ENCODE measurements at places on chromosomes 3 and 15. TPM values are rescaled to one million over a fixed set of nuclear protein-coding genes. Genes with fewer than 3 reads are reported as not detected.

DNA sequence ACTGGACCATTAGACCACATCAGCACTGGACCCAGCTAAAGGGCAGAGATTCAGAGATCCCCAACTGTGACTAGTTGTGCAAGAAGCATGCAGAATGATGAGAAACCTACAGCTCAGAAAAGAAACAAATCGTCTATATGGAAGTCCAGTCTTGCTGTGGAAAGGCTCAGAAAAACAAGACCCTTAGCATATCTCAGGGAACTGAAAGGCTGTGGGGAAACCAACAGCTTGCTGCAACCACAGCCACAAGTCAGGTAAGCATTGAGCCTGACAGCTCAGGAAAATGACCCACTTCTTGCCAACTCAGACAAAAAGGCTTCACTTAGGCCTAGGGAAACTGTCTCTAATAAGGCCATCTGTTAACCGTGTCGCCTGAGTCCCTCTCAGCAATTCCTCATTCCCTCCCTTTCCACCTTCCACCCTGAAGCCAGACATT, 145.6 kb downstream of the LSAMP start:
- H3K4me3 ChIP-seq = no peak overlapping the region
- H3K27me3 ChIP-seq = no peaks in the 10 kb centered on the region
- no peaks in the 10 kb centered on the region for H3K4me1 ChIP-seq
- no peak for DNase-seq
- no peak overlapping the region for H3K27ac ChIP-seq
- no peaks in the 10 kb centered on the region for H3K36me3 ChIP-seq

GRCh38 chr15:84016371-84016770, 219.2 kb upstream of the GOLGA6L4 start:
- H3K36me3 ChIP-seq = no peaks in the 10 kb centered on the region
- H3K4me1 ChIP-seq = no peaks in the 10 kb centered on the region
- H3K27me3 ChIP-seq = no peaks in the 10 kb centered on the region

CADM2 gene
- total RNA-seq = 9.0 TPM

- no peaks in the 10 kb centered on the region for H3K27me3 ChIP-seq
- no peak overlapping the region for H3K4me3 ChIP-seq
- no peak for DNase-seq
- peaks cover 29% of the 10 kb centered on the region for H3K4me1 ChIP-seq
Observed at GRCh38 chr3:46472736-46473135, 8.0 kb upstream of the LTF start.

DNA sequence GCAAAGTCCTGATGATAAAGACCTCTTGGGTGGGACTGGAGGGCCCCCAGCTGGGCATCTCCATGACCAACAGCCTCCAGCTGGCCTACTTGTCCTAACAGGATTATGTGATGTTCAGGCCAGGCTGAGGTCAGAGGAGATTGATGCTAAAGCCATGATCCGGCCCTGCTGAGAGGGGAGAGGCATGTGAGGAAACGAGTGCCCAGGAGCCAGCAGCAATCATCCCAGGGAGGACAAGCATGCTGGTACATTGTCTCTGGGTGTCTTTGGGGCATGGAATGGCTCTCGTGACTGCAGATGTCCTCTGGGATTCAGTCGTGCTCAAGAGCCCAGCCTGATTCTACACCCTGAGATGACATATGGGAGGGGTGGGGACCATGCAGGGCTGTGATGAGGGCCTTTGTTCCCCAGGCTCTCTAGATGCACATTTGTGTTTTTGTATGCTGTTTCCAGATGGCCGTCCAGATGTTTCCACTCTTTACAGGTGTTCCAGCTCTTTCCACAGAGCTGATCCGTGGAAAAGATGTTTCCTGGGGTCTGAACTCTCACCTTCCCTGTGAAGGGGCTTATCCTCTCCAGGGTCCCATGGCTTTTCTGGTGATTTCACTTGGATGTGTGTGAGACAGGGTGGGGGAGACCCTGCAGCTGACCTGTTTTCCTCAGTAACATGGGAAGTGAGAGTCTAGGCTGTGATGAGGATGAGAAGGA, 20.2 kb downstream of the SLC24A1 start:
- no peak for DNase-seq
- H3K27ac ChIP-seq = no peak overlapping the region
- H3K4me1 ChIP-seq = no peaks in the 10 kb centered on the region
- H3K4me3 ChIP-seq = no peak overlapping the region

GRCh38 chr3:11591002-11591355, 52.7 kb downstream of the VGLL4 start:
- no peak overlapping the region for H3K4me3 ChIP-seq
- peak overlapping the region; percentile 74 for H3K27ac ChIP-seq
- peaks cover 75% of the 10 kb centered on the region for H3K4me1 ChIP-seq
- DNase-seq = no peak
- H3K36me3 ChIP-seq = no peaks in the 10 kb centered on the region
- H3K27me3 ChIP-seq = no peaks in the 10 kb centered on the region

DNA sequence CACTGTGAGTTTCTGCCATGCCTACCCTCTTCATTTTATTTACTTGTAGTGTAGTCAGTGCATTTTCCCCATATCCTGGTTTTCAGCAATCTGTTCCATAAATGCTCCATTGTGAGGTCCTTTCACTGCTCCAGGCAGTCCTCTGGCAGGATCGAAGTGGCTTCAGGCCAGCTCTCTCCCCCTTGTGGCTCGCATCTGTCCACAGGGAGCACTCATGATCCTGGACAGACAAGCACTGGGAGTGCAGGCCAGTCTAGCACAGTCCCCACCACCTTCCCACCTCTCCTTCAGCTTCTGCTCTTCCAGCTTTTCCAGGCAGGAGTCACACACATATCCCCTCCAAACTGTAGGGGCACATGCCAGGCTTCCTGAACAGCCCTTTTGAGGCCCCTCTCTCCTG, 173.6 kb downstream of the PPM1L start:
- H3K27me3 ChIP-seq = no peaks in the 10 kb centered on the region
- H3K4me1 ChIP-seq = peaks cover 17% of the 10 kb centered on the region
- H3K4me3 ChIP-seq = no peak overlapping the region
- H3K36me3 ChIP-seq = no peaks in the 10 kb centered on the region

DNA sequence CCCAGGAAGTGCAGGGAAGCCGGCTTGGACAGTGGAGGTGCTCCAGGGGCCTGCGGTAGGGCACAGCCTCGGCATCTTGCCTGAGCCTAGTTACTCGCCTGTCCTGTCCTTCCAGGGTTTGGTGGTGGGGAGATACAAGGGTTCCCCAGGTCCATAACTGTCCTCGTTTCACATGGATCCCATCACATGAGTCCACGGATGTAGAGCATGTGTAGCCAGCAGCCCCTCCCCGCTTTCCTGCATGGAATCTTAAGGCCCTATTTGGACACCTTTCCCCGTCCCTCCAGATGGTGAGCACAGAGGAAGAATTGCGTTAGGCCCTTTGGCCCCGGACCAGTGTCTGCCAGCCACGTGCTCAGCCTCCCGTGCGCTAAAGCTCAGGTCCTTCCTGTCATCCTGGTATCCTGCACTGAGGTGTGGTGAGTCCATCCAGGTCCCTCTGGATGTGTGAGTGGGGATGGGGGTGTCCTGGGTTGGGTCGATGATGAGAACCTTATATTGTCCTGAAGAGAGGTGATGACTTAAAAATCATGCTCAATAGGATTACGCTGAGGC, 230.4 kb downstream of the SNRPN start:
- no peak overlapping the region for H3K4me3 ChIP-seq
- H3K36me3 ChIP-seq = no peaks in the 10 kb centered on the region
- H3K4me1 ChIP-seq = no peaks in the 10 kb centered on the region
- H3K27ac ChIP-seq = no peak overlapping the region
- no peaks in the 10 kb centered on the region for H3K27me3 ChIP-seq
- DNase-seq = no peak

DNA sequence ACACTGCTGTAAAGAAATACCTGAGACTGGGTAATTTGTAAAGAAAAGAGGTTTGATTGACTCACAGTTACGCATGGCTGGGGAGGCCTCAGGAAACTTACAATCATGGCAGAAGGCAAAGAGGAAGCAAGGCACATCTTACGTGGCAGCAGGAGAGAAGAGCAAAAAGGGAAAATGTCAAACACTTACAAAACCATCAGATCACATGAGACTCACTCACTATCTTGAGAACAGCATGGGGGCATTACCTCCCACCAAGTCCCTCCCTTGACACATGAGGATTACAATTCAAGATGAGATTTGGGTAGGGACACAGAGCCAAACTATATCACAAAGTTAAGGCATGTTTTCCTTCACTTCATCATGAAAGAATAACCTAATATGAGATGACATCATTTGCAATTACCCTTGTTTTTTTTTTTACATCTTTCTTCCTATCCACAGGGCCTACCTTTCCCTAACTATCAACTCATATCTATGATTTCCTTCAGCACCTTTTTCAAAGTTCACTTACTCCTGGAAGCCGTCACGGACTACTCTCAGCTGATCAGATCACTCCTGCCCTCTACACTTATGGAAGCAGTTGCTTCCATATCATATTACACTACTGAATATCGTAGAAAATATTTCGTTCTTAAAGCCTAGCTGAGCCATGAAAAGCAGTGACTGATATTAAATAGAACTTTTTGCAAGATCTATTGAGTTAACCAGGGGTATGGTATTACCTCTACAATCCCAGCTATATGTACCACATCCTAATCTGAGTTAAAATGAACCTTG, 25.5 kb upstream of the ATP8B4 start:
- no peak overlapping the region for H3K4me3 ChIP-seq
- no peaks in the 10 kb centered on the region for H3K4me1 ChIP-seq
- no peak for DNase-seq

DNA sequence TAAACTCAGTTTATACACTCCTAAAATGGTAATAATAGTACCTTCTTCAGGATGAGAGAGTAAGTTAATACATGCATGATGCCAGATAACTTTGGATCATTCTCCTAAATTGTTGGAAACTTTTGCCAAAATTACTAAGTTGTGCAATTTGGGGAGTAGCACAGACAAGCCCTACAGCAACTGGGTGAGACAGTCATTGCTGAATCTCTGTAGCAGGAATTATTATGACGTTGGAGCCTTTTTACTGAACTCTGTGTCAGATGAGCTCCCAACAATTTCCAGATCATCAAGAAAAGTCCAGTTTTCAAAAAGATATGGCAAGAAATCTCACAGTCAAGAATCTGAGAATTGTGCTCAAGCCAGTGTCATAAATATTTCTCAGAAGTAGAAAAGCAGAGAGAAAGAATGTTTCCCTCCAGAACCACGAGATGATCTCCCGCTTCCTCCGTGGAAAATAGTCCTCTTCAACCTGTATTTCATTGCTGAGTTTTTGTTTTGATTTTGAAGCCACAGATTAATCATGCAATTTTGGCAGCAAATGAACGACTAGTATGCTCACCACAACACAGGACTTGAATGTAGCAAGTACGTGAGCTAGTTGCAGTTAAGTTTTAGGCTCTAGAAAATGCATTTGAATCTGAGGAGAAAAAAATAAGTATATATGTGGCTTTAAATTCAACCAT, 485.4 kb downstream of the CNTN6 start:
- no peak overlapping the region for H3K4me3 ChIP-seq
- H3K27me3 ChIP-seq = no peaks in the 10 kb centered on the region
- no peaks in the 10 kb centered on the region for H3K36me3 ChIP-seq
- H3K4me1 ChIP-seq = no peaks in the 10 kb centered on the region

MEX3B gene
- total RNA-seq = 2.4 TPM

DAZL gene
- total RNA-seq = not detected

GRCh38 chr15:31149088-31149505, 47.6 kb upstream of the TRPM1 start:
- H3K4me1 ChIP-seq = no peaks in the 10 kb centered on the region
- no peaks in the 10 kb centered on the region for H3K36me3 ChIP-seq
- H3K27ac ChIP-seq = no peak overlapping the region
- no peaks in the 10 kb centered on the region for H3K27me3 ChIP-seq

DNA sequence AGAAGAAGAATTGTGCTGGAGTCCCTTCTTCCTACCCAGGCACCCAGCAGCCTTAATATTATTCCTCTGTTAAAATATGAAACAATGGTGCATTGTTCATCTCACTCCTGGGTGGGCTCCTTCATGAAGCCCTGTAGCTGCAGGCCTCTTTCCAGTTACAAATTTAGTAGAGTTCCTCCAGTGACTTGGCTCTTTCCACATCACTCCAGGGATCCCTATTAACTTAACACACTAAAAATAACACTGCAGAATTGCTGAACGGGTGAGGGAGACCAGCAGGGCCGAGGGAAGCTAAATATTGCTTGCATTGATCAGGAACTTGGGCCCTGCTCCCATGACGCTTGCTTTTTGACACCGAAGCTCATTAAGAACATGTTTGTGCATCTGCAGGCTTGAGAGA, 142.3 kb downstream of the PDCD6IP start:
- H3K4me1 ChIP-seq = no peaks in the 10 kb centered on the region
- no peaks in the 10 kb centered on the region for H3K27me3 ChIP-seq
- no peak overlapping the region for H3K4me3 ChIP-seq
- no peak overlapping the region for H3K27ac ChIP-seq
- no peak for DNase-seq
- H3K36me3 ChIP-seq = no peaks in the 10 kb centered on the region

DNA sequence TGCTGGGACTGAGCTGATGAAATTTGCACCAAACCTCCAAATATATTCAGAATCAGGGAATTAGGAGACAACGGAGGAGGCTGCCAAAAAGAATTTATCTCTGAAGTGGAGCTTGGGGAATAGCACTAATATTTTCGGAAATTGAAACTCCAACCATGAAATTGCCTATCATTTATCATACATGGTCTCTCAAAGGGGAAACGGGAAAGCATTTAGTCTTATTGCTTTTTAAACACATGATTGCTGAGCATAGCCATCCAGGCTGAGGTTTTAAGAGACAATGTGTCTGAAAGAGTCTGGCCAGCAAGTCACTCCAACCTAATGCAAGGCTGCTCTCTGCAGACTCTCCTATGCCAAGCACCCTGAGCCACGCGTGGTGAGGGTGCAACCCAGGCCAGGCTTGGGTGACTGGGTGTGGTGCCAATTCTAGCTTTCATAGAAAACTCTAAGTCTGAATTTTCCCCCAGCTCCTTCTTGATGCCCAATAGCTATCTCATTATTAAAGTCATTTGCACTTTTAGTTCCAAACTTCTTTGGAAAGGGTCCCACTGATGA, 200.2 kb downstream of the RPLP1 start:
- H3K4me3 ChIP-seq = no peak overlapping the region
- H3K36me3 ChIP-seq = no peaks in the 10 kb centered on the region
- H3K27ac ChIP-seq = no peak overlapping the region

- H3K4me3 ChIP-seq = no peak overlapping the region
- no peaks in the 10 kb centered on the region for H3K36me3 ChIP-seq
- H3K4me1 ChIP-seq = no peaks in the 10 kb centered on the region
Observed at GRCh38 chr3:103170651-103171050, 735.8 kb downstream of the ZPLD1 start.

GRCh38 chr3:184040010-184040409, 8.5 kb downstream of the HTR3D start:
- H3K27me3 ChIP-seq = no peaks in the 10 kb centered on the region
- DNase-seq = no peak
- H3K4me1 ChIP-seq = no peaks in the 10 kb centered on the region
- H3K4me3 ChIP-seq = no peak overlapping the region
- H3K27ac ChIP-seq = no peak overlapping the region
- H3K36me3 ChIP-seq = no peaks in the 10 kb centered on the region

WNT7A gene
- not detected for total RNA-seq

- H3K4me1 ChIP-seq = peaks cover 10% of the 10 kb centered on the region
- DNase-seq = no peak
- H3K27ac ChIP-seq = no peak overlapping the region
- no peaks in the 10 kb centered on the region for H3K27me3 ChIP-seq
- peaks cover 8% of the 10 kb centered on the region for H3K36me3 ChIP-seq
- no peak overlapping the region for H3K4me3 ChIP-seq
Observed at GRCh38 chr3:149542375-149543312, 68.1 kb downstream of the TM4SF4 start.
